Lower lobe of right lung (tissue), 2 donors: ENCODE measurements at places on chromosomes 16 and 17.

- no peak for DNase-seq
Observed at GRCh38 chr16:88584676-88585075, 14.5 kb downstream of the ZC3H18 start.

DNA sequence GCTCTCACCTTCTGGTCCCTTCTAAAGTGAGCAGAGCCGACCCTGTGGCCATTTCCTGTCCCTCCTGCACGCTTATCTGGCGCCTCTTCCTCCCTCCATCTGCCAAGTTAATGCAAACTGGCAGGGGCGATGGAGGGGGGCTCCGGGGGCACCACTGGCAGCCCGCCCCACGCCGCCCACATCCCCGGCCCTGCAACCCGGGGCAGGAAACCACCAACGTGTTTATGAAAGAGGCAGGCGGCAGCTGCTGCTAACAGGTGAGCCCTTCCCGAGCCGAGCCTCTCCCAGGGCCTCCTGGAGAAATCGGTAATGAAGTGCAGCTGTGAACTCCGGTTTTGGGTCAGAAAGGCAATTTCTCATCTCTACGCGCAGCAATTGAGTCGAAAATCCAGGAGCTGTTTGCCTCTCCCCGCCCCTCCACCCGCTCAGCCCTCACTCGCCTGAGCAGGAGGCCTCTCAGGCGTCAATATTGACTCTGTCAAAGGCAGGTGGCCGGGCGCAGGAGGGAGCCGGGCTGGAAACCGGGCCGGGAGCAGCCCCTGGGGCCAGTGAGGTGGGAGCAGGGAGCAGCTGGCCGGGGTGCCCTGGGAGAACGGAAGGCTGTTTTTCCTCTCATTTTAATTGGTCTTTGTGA, 164.4 kb upstream of the GSE1 start:
- DNase-seq = no peak

- DNase-seq = no peak
Observed at GRCh38 chr16:54506741-54507500, 220.3 kb upstream of the IRX3 start.

DNA sequence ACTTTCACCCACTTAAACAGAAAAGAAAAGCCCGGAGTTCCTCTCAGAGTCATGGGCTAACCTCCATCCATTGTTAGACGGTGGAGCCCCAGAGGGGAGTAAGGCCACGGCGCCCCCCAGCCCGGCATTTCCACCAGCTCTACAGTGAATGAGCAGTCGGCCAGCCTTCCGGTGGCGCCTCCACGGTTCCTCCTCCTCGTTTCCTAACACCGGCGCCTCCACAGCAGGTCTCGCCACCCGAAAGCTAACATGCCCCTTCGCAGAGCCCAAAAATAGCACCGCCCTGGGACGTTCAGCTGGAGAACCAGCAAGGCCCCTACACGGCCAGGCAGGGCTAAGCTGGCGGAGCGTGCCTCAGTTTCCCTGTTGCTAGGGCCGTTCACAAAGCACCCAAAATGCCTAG, 858 bp downstream of the MMD start:
- DNase-seq = peak; percentile 71

- peak; percentile 79 for DNase-seq
Observed at GRCh38 chr17:80029258-80029974, 6.3 kb downstream of the TBC1D16 start.

DNA sequence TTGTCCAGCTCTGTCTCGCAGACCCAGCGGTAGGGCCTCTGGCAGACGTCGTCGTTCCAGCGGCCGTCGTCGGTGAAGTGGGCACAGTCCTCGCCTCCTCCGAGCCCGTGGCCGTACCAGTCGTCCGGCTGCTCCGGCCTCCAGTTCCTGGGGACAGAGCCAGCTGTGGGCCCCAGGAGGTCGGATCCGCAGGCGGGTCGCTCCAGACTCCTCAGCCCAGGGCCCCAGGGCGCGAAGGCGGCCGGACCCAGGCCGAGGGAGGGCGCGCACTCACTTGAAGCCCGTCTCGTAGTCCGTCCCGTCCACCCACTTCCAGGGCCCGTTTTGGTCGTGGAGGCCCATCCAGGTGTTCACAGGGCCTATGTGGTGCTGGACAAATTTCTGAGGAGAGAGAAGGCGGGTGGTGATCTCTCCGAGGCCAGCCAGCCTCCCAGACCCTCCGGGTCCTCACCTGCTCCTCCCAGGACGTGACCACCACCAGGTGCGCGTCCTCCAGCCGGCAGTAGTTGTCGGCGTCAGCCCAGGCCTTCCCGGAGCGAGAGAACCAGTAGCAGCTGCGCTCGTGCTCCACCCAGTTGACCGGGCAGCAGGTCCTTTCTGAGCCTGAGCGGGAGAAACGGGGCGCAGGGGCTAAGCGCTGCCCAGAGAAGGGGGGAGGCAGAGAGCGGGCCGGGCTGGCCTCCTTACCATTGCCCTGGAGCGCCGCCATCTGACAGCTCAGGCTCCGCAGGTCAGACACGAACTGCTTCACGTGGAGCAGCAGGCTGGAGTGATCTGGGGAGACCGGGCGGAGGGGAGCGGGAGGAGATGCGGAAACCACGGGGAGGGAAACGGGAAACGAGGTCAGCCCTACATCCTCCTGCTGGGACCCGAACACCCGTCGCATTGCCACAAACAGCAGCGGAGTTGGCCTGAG, 5.2 kb downstream of the ASGR1 start:
- DNase-seq = peak; percentile 91
